ENCODE measurements at places on chromosomes 13 and 19. TPM values are rescaled to one million over a fixed set of nuclear protein-coding genes. Genes with fewer than 3 reads are reported as not detected.

SBK3 gene
- total RNA-seq, result 2.4 TPM

FAM98C gene
- total RNA-seq, result 17.3 TPM

TEKTIP1 gene
- total RNA-seq, result 1.9 TPM

APOC1 gene
- total RNA-seq, result 246 TPM

SNRNP70 gene
- total RNA-seq, result 251 TPM

FGF9 gene
- total RNA-seq, result 1.0 TPM

TFDP1 gene
- 140 TPM for total RNA-seq

FSTL3 gene
- 31.2 TPM for total RNA-seq

ATP4B gene
- total RNA-seq, result not detected

EXOC3L2 gene
- total RNA-seq, result not detected

PLPPR3 gene
- total RNA-seq, result 5.1 TPM

C19orf67 gene
- total RNA-seq, result not detected

SERPINE3 gene
- total RNA-seq, result not detected

IGFL2 gene
- 57.7 TPM for total RNA-seq

CAPN12 gene
- total RNA-seq, result 8.8 TPM

PLD3 gene
- total RNA-seq, result 100 TPM

CBLC gene
- 43.6 TPM for total RNA-seq

KLK1 gene
- total RNA-seq, result 1.1 TPM

KCNN1 gene
- not detected for total RNA-seq

AKAP8L gene
- 127 TPM for total RNA-seq

PGLYRP2 gene
- not detected for total RNA-seq

HIPK4 gene
- total RNA-seq, result not detected

POSTN gene
- total RNA-seq, result 0.21 TPM

ZNF534 gene
- not detected for total RNA-seq

ZNF98 gene
- not detected for total RNA-seq

TNFSF9 gene
- total RNA-seq, result 0.77 TPM

HPN gene
- total RNA-seq, result 21.1 TPM

ATP4A gene
- not detected for total RNA-seq

GPR183 gene
- not detected for total RNA-seq

PPP5C gene
- total RNA-seq, result 120 TPM

ZIM2 gene
- total RNA-seq, result not detected

KIR2DL3 gene
- total RNA-seq, result not detected

LYL1 gene
- 0.35 TPM for total RNA-seq

KLK4 gene
- total RNA-seq, result not detected

PEAK3 gene
- not detected for total RNA-seq

RASAL3 gene
- not detected for total RNA-seq

MAB21L1 gene
- not detected for total RNA-seq

ACP5 gene
- not detected for total RNA-seq

KANK3 gene
- 1.1 TPM for total RNA-seq

ADM5 gene
- 10.4 TPM for total RNA-seq

VSTM2B gene
- total RNA-seq, result not detected

NCAN gene
- not detected for total RNA-seq

PPM1N gene
- total RNA-seq, result 1.2 TPM

RGS9BP gene
- total RNA-seq, result 1.0 TPM

DEDD2 gene
- 31.2 TPM for total RNA-seq

LILRB1 gene
- not detected for total RNA-seq

CRYL1 gene
- 4.3 TPM for total RNA-seq

CASP14 gene
- total RNA-seq, result not detected

GARIN5A gene
- 1.5 TPM for total RNA-seq

HCN2 gene
- total RNA-seq, result 3.9 TPM

CCNA1 gene
- not detected for total RNA-seq

SCGB2B2 gene
- total RNA-seq, result 0.72 TPM

GFY gene
- total RNA-seq, result not detected

ZNF829 gene
- total RNA-seq, result not detected

SIAH3 gene
- not detected for total RNA-seq

MEDAG gene
- total RNA-seq, result not detected

TMEM221 gene
- 0.37 TPM for total RNA-seq

TMIGD2 gene
- not detected for total RNA-seq

SHISA2 gene
- total RNA-seq, result not detected

DYRK1B gene
- total RNA-seq, result 4.8 TPM

Measured in Caco-2 (cell line).